Amniotic epithelial cell (primary cell): ENCODE measurements at places on chromosomes 2 and 18.

GRCh38 chr2:100757621-100758394, 62.1 kb upstream of the NPAS2 start:
- peak; percentile 93 for DNase-seq

GRCh38 chr2:221267773-221268425, 304.2 kb downstream of the EPHA4 start:
- no peak for DNase-seq

DNA sequence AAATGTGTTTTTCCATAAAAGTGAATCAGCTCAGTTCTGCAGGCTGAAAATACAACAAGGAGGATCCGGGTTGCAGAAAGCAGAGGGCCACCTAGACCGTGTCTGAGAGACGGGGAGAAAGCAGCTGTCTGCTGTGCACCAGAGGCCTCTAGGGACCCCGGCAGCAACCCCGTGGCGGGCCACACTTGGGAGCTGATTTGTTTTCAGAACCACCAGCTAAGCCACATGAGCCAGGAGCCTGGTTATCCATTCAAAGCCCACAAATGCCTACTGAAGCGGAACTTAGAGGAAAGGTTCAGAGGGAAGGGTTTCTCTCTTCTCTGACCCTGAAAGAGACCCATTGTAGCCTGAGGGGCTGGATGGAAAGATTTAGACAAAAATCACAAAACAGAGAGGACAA, 28.4 kb upstream of the ID2 start:
- DNase-seq: no peak

DNA sequence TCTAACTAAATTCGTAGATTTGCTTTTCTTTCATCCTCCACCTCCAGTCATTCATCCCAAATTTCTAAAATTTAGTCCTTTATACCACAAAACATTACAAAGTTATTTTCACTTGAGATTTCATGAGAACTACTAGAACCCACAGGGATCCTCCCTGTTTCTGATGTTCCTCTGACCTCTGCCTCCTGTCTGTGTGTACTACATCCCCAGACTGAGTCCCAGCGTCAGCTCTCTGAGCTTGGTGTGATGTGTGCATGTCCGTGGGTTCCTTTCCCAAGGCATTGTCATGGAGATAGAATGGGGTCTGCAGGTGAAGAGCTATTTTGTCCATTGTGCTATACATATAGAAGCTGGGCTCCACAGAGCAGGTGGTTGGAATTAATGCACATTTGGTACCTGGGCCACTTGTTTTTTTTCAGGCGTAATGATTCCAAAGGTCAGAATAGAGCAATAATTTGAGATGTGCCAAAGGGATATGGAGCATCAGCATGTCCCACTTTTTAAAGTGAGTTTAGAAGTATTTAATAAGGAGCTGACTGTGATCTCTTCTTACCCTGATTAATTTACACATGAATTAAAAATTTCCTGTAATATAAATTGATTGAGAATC, 151.2 kb upstream of the BOD1L2 start:
- DNase-seq: no peak

GRCh38 chr2:28977176-28977875, 3.8 kb upstream of the TOGARAM2 start:
- no peak for DNase-seq

DNA sequence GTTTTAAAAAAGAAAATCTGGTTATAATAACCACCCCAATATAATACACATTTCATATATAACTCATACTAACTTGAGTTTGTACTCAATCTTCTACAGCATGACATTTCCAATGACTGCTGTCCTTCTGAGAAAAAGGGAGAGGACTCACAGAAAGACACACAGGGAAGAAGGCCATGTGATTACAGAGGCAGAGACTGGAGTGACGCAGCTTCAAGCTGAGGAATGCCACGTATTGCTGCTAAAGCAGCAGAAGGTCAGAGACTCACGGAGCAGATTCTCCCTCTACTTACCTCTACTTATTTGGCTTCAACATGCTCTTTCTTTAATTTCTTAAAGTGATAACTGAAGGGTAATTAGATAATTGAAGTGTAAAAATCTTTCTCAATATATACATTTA, 753.5 kb upstream of the PKDCC start:
- DNase-seq: peak; percentile 58

GRCh38 chr18:12121175-12122042, 27.8 kb downstream of the ANKRD62 start:
- DNase-seq: no peak

GRCh38 chr18:58148954-58149471, 105.0 kb downstream of the NEDD4L start:
- DNase-seq: no peak

DNA sequence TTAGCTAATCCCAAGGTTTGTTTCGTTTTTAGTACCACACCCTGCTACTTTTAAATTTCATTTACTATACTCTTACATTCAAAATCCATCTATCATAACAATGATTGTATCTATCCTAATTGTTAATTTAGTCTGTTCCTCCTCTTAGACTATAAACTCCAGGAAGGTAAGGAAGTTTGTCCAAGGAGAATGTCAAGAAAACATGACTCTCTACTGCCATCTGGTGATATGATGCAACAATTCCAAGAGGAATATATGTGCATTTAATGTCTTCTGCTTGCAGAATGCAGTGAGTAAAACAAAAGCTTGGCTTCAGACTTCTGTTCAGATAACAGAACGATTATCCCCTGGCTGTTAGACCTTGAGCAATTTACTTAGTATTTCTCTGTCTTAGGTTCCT, 1267.1 kb downstream of the LRP1B start:
- peak; percentile 81 for DNase-seq

- no peak for DNase-seq
These were observed 700.8 kb downstream of the RNF144A start for GRCh38 chr2:7618031-7618430.

DNA sequence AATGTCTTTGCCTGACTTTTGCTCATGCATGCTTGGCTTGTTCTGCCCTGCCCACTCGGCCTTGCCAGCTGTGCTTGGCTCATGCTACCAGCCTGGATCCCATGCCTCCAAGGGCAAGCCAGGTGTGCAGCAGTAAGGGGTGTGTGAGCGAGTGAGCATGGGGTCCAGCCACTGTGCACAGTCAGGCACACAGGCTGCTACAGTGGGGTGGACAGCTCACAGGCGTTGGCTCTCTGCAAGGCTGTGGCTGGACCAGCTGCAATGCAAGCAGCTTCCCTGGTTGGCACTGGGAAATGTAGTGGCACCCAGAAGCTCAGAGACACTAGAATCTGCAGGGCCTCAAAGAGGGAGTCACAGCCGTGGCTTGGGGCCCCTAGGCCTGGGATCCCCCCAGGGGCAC, 529.7 kb downstream of the DSC3 start:
- DNase-seq: no peak

- no peak for DNase-seq
These were observed 144.0 kb downstream of the GLI2 start for GRCh38 chr2:120879431-120880295.

GRCh38 chr2:24899361-24899910, 20.6 kb downstream of the ADCY3 start:
- no peak for DNase-seq

DNA sequence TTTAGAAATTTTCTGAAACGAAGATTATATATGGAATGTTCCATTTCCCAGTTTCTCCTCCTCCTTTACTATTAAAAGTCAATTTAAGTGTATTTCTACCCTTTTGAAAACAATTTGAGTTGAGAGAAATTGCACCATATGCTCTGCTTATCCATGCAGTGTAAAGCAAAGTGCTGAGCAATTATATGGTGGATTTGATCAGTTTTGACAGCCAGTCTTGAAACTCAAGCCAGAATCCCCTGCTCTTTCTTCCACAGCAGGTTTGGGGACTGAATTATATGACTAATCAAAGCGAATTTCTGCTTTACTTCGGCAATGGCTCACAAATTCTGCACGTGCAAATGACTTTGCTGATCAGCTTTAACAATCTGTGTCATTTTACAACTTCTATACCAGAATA, 1183.6 kb downstream of the LRP1B start:
- DNase-seq: no peak

DNA sequence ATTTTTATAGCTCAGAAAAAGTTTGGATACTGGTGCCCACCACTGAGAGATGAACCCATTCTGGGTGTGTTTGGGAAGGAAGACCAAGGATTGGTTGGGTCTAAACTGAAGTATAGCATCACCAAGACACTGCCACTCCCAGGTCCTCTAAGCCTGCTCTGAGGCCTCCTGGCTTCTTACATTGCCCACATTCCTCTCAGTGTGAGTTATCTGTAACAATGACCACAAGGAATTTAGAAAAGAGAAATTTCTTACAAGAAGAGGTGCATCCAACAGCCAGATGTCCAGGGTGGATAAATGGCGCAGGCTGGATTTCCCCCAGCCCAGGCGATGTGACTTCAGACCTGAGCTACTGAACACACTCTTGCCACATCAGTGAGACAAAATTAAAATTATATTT, 1.6 kb upstream of the GPR45 start:
- DNase-seq: peak; percentile 96

DNA sequence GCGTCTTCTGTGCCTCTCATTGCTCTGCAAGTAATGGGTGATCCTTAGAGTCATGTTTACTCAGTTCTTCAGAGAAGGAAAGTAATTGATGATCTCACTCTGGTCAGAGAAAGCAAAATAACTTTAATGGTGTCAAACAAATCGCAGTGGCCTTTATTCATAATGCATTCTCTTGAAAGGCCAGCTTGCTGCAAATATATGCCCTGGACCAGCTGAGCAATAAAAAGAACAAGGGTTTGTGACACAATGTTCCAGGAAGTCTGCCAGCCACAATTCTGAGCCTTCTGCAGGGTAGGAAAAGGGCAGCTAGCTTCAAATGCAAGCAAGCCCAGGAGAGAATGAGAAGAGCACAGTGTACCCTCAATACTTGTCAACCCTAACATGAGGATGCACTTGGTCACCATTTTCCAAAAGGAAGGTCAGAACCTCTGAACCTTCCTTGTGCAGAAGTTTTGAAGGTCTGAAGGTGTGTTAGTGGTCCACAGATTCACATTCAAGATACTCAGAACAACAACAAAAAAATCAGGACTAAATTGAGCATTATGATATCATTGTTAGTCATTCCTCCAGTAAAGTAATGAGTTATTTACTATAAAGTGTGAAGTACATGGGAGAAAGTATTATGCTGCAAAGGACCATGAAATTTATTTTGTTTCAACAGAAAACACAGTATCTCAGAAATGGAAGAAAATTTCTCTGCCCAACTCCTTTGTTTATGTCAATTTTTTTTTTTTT, 355.6 kb downstream of the PAX3 start:
- DNase-seq: peak; percentile 19
